Neural crest cell (in vitro differentiated cells): ENCODE measurements at places on chromosomes 12 and 14.

DNA sequence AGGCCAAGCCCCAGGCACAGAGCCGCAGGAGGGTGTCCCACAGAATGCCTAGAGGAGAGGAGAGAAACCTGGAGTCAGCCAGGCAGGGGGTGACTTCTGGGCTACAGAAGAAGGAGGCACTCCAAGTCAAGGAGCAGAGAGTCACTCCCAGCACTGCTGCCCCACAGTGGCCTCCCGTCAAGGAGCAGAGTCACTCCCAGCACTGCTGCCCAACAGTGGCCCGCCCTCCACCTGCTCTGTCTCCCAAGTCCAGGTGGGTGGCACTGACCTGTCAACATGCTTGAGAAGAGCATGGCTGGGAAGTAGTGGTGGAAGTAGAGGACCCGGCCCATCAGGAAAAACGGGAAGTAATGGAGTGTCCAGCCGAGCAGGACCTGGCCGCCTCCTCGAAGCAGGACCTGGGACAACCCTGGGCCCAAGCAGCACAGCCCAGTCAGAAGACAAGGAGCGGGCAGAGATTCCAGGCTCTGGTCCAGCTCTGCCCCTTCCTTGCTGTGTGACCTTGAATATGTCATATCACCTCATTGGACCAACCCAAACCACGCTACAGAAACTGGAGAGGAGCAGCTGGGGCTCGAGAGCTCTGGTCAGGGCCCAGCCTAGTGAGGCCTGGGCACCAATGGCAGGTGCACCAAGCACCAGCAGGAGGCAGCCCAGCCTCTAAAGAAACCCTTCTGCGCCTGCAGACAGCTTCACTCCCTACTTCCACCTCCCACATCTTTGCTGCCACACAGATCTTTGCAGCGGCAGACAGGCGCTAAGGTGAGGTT lies 7.6 kb upstream of the NGB start:
- DNase-seq = no peak

DNA sequence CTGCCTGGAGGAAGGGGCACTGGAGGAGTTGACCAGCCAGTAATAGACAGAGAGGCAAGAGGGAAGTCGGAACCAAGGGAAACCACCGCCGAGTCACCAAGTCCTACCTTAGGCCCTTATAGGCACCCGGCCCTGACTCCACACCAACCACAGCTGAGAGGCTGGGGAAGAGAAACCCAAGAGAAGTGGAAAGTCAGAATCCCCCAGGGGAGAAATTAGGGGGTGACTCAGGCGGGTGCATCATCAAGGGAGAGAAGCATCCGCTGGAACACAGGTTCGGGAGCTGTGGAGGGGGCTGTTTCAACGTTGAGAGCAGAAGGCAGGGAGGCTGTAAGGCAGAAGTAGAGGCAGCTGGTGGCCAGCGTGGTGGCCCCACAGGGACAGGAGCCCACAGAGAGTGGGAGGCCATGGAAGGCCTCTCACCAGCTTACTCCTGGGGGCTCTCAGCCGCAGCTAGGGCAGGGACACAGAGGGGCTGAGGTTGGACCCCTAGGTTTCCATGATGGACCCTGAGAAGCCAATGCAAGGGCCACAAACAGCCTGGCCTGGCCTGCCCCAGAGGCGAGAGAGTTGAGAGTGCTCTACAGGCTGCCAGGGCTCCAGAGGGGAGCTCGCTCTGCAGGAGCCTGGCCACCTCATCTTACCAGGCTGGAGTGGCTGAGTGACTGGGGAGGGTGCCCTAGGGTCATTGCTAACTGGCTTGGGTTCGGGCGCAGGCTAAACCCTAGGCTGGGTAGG lies 1.4 kb upstream of the TRMT61A start:
- DNase-seq = no peak

- no peak for DNase-seq
These were observed 36.8 kb upstream of the G2E3 start for GRCh38 chr14:30521899-30522736.

DNA sequence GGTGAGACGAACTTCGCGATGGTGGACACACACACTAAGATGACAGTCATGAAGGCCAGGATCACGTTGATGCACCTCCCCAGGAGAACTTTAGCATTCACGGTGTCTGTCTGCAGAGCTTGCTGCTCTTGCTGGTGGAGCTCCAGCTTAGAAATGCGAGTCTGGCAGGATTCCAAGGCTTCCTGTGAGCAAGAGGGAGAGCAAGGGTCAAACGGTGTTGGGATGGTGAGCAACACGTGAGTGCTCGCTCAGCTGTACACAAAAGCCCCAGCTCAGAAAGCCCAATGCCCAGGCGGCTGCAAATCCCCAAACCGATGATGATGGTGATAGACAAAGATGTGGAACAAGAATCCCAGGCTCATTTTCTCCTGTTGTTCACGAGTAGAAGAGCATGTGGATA lies 78.8 kb downstream of the TMCC3 start:
- DNase-seq = no peak

GRCh38 chr14:90373887-90374286 lies 22.9 kb upstream of the CALM1 start:
- DNase-seq = no peak

DNA sequence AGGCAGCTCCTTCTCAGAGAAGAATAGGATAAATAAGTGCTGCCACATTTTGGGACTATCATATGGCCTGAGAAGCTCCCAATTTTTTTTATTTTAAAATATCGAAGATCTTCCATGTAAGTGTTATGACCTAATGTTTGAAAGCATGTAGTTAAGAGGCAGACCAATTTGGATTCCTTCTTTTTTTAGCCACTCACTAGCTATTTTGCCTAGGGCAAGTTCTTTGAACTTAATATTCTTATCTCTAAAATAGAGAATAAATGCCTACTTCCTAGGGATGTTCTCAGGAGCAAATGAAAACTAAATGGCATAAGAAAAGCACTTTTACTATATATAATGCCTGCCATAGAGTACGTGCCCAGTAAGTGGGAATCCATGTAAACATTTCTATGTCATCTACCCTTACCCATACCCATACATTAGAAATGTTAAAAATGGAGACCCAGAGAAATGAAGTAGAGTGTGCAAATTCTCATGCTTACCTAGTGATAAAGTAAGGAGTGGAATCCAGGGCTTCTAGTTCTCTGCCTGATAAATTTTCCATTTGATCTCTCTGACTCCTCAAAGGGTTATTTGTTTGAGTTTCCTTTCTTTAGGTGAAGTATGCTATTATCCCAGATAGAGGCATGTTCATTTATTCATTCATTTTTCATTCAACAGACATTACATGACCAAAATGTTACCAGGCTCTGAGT lies 148.3 kb downstream of the TGFB3 start:
- DNase-seq = no peak

- DNase-seq = peak; percentile 78
These were observed 790 bp upstream of the GPR19 start for GRCh38 chr12:12696562-12697383.

DNA sequence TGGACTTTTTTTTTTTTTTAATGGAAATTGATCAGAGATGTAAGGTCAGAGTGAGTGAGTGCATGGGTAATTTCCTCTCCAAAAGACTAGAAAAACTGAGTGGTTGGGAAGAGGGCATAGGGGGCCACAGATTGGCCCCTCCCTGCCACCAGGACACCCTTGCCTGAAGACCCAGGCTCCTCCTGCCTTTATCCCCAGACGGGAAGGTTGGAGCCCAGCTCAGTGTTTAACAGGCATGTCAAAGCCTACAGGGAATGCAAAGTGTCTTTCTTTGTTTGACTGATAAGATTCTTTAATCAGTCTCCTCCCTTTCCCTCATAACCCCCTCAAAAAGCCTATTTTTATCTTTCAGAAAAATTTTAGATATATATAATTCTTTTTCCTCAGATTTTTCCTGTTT lies 50.3 kb downstream of the IRAK3 start:
- DNase-seq = no peak

GRCh38 chr12:24822121-24822899 lies 126.6 kb downstream of the BCAT1 start:
- no peak for DNase-seq

- no peak for DNase-seq
These were observed 3.2 kb upstream of the PAH start for GRCh38 chr12:102920271-102920670.

DNA sequence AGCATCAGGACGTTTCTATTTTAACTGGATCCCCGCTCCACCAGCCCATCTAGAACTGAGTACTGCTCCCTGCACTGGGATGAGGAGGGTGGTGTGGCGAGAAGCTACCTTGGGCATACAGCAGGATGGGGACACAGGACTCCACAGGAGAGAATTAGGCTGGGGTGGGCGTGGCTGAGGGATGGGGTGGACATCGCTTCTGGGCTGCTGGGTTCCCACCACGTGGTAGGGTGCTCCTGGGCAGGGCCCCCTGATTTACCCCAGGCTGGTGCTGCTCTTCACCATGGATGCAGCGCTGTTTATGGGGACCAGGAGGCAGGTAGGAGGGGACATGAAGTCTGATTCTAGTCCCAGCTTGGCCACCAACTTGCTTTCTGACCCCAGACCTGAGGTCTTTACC lies 41.9 kb downstream of the VDR start:
- no peak for DNase-seq

DNA sequence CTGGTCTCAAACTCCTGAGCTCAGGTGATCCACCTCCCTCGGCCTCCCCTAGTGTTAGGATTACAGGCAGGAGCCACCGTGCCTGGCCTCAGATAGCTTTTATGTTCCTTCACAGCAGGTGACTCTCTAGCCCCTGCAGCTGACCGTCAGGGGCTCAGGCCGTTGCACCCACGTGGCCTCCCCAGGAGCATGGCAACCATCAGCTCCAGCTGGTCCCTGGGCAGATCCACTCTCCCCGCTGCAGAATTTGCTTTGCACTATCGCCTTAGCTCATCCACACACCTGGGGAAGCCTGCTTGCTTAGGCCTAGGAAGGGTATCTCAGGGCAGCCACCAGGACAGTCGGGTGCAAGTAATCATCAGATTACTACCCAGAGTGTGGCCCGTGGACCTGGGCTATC lies 62.6 kb downstream of the TSPAN9 start:
- no peak for DNase-seq

- DNase-seq = no peak
These were observed 16.9 kb downstream of the TMEM117 start for GRCh38 chr12:43852744-43853143.

- DNase-seq = peak; percentile 53
These were observed 7.8 kb upstream of the DTX1 start for GRCh38 chr12:113048716-113049127.

- no peak for DNase-seq
These were observed 135.8 kb downstream of the SSPN start for GRCh38 chr12:26331136-26331535.

- no peak for DNase-seq
These were observed 87.8 kb upstream of the ZFP36L1 start for GRCh38 chr14:68880581-68881105.
